Body of pancreas (tissue), 4 donors: ENCODE measurements at places on chromosomes 16 and 17. TPM values are rescaled to one million over a fixed set of nuclear protein-coding genes. Genes with fewer than 3 reads are reported as not detected.

Gene PRR35
- not detected for total RNA-seq

Gene MGAT5B
- total RNA-seq = not detected

- H3K36me3 ChIP-seq = no peaks in the 10 kb centered on the region
- DNase-seq = no peak
- no peak overlapping the region for H3K27ac ChIP-seq
- no peaks in the 10 kb centered on the region for H3K4me1 ChIP-seq
- no peak overlapping the region for H3K4me3 ChIP-seq
Observed at GRCh38 chr17:7541074-7541621, 7.7 kb upstream of the TNFSF12 start.

- H3K27ac ChIP-seq = no peak overlapping the region
- no peaks in the 10 kb centered on the region for H3K27me3 ChIP-seq
- no peak for DNase-seq
- H3K36me3 ChIP-seq = no peaks in the 10 kb centered on the region
Observed at GRCh38 chr16:78434401-78434800, 334.9 kb downstream of the WWOX start.

- H3K27ac ChIP-seq = no peak overlapping the region
- no peaks in the 10 kb centered on the region for H3K36me3 ChIP-seq
- DNase-seq = no peak
- no peaks in the 10 kb centered on the region for H3K4me1 ChIP-seq
Observed at GRCh38 chr17:33137426-33137825, 145.8 kb downstream of the SPACA3 start.

- no peak overlapping the region for H3K4me3 ChIP-seq
- H3K36me3 ChIP-seq = no peaks in the 10 kb centered on the region
- no peak overlapping the region for H3K27ac ChIP-seq
- no peaks in the 10 kb centered on the region for H3K4me1 ChIP-seq
- no peak for DNase-seq
Observed at GRCh38 chr16:65202461-65202860, 80.6 kb upstream of the CDH11 start.

GRCh38 chr17:13736916-13737315 is 135.2 kb upstream of the HS3ST3A1 start:
- no peaks in the 10 kb centered on the region for H3K4me1 ChIP-seq
- H3K27ac ChIP-seq = no peak overlapping the region
- no peaks in the 10 kb centered on the region for H3K36me3 ChIP-seq
- no peak overlapping the region for H3K4me3 ChIP-seq
- no peaks in the 10 kb centered on the region for H3K27me3 ChIP-seq

Gene PRSS8
- 81.7 TPM for total RNA-seq

DNA sequence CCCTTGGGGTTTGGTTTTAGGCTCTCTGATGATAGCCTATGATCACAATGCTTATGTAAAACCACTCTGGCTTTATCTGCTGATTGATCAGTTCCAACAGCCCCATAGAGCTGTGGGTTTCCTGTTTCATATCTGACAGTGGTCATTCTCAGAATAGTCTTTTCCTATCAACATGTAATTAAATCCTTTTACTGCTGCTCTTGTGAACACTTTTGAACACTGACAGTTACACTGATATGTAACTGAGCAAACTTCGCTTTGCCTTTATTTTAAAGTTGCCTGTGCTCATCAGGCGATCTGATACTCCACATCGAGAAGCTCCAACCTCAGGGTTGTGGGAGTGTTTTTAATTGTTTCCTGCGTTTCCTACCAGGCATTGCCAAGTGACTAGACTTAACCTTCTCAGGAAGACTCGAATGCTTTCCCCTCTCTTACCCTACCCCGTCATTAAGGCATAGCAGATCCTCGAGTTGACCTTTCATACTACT is 17.3 kb upstream of the CLEC18B start:
- H3K27ac ChIP-seq = no peak overlapping the region
- no peak overlapping the region for H3K4me3 ChIP-seq
- no peak for DNase-seq
- no peaks in the 10 kb centered on the region for H3K4me1 ChIP-seq

- no peak overlapping the region for H3K27ac ChIP-seq
- no peaks in the 10 kb centered on the region for H3K4me1 ChIP-seq
- no peaks in the 10 kb centered on the region for H3K27me3 ChIP-seq
- H3K4me3 ChIP-seq = no peak overlapping the region
- DNase-seq = no peak
Observed at GRCh38 chr16:65305266-65305959, 183.6 kb upstream of the CDH11 start.

Gene GPR139
- not detected for total RNA-seq

DNA sequence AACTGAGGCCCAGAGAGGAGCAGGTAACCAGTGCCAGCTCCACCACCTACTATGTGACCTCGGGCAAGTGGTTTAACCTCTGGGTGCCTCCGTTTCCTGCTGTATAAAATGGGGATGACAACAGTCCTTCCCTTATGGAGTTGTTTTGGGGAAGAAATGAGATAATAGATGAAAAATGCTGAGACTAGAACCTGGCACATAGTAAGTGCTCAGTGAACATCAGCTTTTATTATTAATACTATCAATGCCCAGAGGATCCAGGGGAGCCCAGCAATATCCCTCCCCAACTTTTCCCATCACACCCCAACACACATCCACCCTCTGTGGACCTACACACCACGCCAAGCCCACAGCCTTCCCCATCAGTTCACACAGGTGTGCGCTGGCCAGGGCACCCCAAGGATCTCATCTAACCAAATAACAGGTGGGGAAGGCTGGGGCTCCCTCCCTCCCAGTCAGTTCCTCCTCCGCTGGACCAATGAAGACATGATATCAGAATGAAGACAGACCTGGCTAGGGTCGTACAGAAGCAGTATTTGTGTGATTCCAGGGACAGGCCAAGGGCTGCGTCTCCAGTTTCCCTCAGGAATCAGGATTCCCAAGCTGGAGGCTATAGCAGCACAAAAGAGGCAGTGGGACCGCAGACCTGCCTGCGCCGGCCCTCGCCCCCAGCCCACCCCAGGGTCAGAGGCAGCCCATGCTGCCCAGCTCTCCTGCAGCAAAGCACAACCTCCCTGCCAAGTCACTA is 1.8 kb downstream of the ATP2A3 start:
- H3K36me3 ChIP-seq = no peaks in the 10 kb centered on the region
- DNase-seq = no peak
- H3K4me1 ChIP-seq = peaks cover 72% of the 10 kb centered on the region
- H3K27ac ChIP-seq = peak overlapping the region; percentile 7
- no peaks in the 10 kb centered on the region for H3K27me3 ChIP-seq

DNA sequence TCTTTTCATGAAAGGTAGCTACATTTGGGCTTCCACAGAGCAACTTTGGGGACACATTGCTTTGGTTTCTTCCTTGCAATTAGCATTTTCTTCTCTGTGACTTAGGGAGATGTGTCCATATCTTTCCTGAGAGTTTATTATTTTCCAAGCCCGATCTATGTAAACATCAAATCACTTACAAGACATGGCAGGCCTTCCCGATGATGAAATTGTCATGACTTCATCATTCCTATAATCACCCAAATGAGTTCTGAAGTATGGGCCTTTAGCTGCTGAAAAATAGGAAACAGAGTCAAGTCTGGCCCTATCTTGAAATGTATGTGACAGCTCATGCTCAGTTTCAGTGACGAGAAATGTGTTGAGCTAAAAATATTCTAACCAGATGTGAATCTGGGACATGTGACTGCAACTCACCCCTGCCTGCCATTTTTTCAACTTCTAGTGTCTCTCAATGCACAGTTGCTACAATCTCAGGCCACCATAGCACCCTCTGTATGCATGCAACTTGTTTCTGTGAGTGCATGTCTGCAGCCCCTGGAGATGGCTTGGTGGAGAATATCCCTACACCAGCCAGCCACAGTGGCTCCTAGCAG is 199.6 kb upstream of the MAF start:
- H3K36me3 ChIP-seq = no peaks in the 10 kb centered on the region
- no peaks in the 10 kb centered on the region for H3K4me1 ChIP-seq

Gene ZNF689
- 7.0 TPM for total RNA-seq

Gene LGALS9B
- not detected for total RNA-seq

GRCh38 chr16:62933929-62934328 is 897.7 kb upstream of the CDH8 start:
- H3K4me3 ChIP-seq = no peak overlapping the region
- H3K4me1 ChIP-seq = no peaks in the 10 kb centered on the region
- H3K27me3 ChIP-seq = no peaks in the 10 kb centered on the region
- DNase-seq = no peak

DNA sequence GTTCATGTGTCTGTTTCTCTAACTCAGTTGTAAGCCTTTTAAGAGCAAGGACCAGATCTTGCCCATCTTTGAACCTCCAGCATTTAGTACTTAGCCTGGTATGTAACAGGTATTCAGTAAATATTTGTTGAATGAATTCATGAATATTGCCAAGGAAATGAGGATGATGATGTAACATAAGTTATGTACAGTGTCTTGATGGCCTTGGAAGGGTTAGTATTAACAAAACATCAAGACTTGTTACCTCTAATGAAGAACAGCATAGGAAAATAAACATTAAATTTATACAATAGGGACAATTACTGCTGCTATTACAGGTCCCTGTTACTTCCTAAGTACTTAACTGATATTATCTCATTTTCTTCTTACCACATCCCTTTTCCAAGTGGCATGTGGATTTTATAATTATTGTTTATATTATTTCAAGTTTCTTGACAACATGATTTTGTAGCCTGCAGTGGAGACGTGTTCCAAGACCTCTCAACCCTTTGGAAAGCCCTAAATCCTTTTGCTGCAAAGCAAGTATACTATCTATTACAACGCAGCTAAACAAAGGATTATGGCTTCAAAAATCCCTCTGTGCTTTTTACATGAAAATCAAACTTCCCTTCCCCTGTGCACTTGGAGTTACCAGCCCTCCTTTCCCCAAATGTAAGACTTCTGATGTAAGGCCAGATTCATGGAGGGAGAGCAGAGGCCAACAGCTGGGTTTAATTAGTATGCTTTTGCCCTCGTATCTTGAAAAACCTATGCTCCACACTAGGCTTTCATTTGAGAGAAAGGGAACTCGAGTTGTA is 77.4 kb upstream of the SMIM36 start:
- H3K36me3 ChIP-seq = no peaks in the 10 kb centered on the region
- H3K4me1 ChIP-seq = no peaks in the 10 kb centered on the region
- DNase-seq = no peak
- no peak overlapping the region for H3K4me3 ChIP-seq

DNA sequence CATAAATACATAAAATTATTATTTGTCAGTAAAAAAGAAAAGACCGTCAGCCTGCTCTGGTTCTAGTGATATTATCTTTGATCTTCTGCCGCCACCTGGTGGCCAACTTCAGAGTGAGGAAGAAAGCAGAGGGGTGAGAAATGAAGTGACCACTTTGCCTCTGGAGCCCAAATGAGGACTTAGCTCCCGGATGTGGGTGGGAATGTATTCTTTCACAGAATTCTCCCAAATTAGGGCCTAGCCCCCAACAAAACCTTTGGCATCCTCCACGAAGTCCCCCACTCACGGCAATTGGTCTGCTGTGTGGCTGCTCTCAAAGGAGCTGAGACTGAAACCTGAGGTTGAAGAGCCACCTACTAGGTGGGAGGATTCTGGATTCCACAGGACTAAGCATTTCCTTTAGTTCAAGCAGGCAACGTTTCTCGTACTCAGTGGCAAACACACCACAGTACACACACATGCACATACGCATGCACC is 4.9 kb upstream of the ZNF267 start:
- H3K36me3 ChIP-seq = no peaks in the 10 kb centered on the region
- H3K27ac ChIP-seq = peak overlapping the region; percentile 25
- no peaks in the 10 kb centered on the region for H3K27me3 ChIP-seq
- no peak overlapping the region for H3K4me3 ChIP-seq

DNA sequence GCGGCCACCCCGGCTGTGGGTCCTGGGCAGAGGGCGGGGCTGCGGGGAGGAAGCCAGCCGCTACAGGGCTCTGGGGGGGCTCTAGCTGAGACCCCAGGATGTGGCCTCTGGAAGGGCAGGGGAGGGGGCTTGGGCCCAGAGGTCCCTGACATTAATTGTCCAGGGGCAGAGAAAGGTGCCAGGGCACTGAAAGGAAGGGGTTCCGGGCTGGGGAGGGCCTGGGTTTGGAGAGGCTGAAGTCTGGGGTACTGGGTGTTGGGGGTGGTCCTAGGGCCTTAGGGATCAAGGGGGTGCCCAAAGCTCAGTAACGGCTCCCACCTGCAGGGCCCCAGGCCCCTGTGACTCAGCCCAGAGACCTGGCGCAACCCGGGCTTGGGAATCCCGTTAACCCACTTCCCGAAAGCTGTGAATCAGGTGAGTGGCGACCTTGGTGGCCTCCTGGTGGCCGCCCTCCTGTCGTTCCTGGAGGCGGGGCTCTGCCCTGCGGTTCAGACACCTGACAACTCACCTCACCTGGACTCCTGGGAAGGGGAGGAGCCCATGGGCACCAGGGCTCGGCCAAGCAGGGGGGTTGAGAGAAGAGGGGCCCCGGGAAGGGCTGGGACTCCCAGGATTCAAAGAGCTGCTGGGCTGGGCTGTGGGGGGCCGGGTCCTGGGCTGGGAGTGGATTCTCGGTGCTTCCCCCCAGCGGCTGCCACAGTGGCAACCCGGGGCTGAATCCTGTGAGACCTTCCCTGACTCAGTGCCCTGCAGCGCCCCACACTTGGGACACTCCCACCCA is 465 bp upstream of the PRSS22 start:
- peaks cover 3% of the 10 kb centered on the region for H3K36me3 ChIP-seq
- H3K27ac ChIP-seq = peak overlapping the region; percentile 93
- peak; percentile 97 for DNase-seq
- peaks cover 28% of the 10 kb centered on the region for H3K4me1 ChIP-seq

- no peak overlapping the region for H3K27ac ChIP-seq
- no peak overlapping the region for H3K4me3 ChIP-seq
- no peaks in the 10 kb centered on the region for H3K36me3 ChIP-seq
- H3K4me1 ChIP-seq = peaks cover 6% of the 10 kb centered on the region
Observed at GRCh38 chr17:5127910-5128309, 12.1 kb downstream of the USP6 start.

Gene NUFIP2
- 19.7 TPM for total RNA-seq

DNA sequence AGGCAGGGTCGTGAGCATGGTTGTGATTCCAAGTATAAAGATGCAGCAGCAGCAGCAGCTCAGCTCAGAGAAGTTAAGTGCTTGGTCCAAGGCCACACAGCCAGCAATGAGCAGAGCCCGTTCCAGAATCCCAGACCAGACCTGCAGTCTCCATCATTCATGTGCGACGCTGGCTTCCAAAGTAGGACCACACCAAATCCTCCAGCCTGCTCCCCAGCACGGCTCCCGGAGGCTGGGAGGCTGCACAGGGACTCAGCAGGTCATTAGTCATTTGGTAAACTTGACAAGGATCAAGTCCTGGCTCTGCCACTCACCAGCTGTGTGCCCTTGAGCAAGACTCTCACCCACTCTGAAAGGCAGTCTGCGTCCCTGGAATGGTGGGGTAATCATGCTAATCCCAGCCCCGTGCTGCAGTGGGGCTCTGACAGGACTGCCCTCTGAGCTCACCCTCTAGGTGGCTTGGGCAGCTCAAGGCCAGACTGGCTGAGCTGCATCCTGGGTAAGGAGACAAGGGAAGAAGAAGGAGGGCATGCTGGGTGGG is 95.1 kb upstream of the TMEM132E start:
- DNase-seq = no peak
- H3K4me1 ChIP-seq = no peaks in the 10 kb centered on the region
- H3K4me3 ChIP-seq = no peak overlapping the region

GRCh38 chr17:79803997-79804855 is 7.3 kb upstream of the CBX8 start:
- no peak for DNase-seq
- H3K27ac ChIP-seq = no peak overlapping the region
- peaks cover 47% of the 10 kb centered on the region for H3K4me1 ChIP-seq
- peaks cover 83% of the 10 kb centered on the region for H3K27me3 ChIP-seq
- no peaks in the 10 kb centered on the region for H3K36me3 ChIP-seq

GRCh38 chr16:76875898-76876297 is 315.1 kb upstream of the MON1B start:
- no peaks in the 10 kb centered on the region for H3K27me3 ChIP-seq
- H3K36me3 ChIP-seq = no peaks in the 10 kb centered on the region
- H3K4me3 ChIP-seq = no peak overlapping the region
